ENCODE measurements at places on chromosomes 2 and 18.

- no peak for DNase-seq
Measured at GRCh38 chr2:8547284-8548064, 134.4 kb upstream of the ID2 start.

GRCh38 chr2:234212534-234212933 lies 162.0 kb downstream of the SPP2 start:
- DNase-seq = no peak

- DNase-seq = no peak
Measured at GRCh38 chr2:15271941-15272542, 289.1 kb downstream of the NBAS start.

GRCh38 chr2:133317178-133317577 lies 251.1 kb downstream of the NCKAP5 start:
- no peak for DNase-seq

GRCh38 chr2:173299764-173300163 lies 54.9 kb upstream of the CDCA7 start:
- no peak for DNase-seq

DNA sequence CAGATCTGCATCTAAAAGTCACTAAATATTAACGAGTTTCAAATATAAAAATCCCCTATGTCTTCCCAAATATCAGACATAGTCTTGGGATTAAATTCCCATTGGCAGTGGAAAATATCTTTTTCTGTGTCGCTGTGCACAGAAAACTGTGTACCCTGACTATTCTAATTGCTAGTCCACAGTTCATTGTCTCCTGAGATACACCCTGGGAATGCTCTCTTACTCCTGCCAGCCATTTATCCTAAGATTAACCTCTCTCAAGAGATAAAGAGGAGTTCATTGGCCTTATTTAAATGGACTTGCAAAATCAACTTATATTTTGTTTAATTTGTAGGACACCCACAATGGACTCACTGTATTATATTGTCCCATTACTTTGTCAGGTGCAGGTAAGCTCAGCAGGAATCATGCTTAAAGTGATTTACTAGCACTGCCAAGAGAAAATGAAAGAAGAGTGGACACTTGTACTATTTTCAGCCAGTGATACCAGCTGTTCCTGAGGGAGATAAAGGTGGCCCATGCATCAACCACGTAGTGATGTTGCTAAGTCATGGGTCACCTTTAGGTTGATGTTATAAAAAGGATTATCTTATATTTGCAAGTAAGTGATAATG lies 553.8 kb downstream of the PIK3C3 start:
- DNase-seq = no peak

- DNase-seq = no peak
Measured at GRCh38 chr2:217010173-217010572, 150.3 kb upstream of the TNP1 start.

DNA sequence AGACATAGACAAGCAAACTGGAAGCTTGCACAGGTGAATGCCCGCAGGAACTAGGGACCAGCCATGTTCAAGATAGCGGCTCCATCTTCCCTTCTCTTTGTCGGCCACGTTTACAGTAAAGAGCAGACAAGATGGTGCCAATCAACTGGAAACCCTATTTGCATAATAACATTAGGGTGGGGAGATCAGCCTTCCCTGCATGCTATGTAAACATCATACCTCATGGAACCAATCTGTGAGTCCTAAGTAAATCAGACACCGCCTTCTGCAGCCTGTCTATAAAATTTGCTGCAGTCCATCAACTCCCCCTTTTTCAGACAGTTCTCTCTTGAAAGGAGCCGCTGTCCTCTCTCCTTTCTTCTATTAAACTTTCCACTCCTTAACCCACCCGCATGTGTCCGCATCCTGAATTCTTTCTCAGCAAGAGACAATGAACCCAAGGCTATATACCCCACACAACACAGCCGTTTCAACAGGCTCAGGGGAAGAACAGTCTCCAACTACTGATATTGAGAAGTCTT lies 384.4 kb downstream of the EIPR1 start:
- DNase-seq = no peak

DNA sequence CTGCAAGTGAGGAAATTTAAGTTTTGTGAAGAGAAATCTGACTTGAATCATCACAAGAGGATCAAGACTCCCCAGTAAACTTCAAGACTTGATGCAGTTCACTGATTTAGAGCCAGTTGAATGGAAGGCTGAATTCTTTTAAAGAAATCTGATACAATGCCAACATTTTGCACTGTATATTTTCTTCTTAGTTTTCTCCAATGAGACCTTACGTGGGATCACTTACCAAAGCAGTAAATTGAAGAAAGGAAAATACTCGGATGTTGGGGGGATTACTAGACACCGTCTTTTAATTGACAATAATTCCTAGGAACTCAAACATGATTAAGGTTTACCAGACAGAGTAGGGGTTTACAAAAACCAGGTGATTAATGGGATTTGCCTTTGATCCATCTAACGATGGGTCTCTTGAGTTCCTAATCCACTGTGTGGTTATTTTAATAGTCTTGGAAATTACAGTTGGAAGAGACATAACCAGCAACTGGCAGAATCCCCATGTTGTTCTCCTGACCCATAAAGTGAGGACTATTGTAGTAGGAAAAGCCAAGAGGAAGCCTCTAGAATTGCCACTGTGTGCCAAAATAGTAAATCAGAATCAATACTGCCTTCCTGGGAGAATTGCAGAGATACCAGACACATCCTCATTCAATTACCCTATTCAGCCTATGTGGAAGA lies 354.5 kb downstream of the PID1 start:
- no peak for DNase-seq

GRCh38 chr2:10304458-10305253 lies 2.0 kb downstream of the HPCAL1 start:
- DNase-seq = no peak

DNA sequence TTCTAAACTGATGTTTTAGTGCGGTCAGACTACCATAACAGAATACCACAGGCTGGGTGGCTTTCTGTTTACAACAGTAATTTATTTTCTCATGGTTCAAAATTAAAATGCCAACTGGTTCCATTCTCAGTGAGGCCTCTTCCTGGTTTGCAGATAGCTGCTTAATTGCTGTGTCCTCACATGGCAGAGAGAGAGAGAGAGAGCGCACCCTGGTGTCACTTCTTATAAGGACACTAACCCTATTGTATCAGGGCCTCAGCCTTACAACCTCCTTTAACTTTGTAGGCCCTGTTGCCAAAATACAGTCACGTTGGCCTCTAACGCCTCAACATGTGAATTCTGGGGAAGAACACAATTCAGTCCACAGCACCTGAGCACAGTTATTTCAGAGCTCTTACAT lies 37.5 kb upstream of the ZNF385B start:
- no peak for DNase-seq

DNA sequence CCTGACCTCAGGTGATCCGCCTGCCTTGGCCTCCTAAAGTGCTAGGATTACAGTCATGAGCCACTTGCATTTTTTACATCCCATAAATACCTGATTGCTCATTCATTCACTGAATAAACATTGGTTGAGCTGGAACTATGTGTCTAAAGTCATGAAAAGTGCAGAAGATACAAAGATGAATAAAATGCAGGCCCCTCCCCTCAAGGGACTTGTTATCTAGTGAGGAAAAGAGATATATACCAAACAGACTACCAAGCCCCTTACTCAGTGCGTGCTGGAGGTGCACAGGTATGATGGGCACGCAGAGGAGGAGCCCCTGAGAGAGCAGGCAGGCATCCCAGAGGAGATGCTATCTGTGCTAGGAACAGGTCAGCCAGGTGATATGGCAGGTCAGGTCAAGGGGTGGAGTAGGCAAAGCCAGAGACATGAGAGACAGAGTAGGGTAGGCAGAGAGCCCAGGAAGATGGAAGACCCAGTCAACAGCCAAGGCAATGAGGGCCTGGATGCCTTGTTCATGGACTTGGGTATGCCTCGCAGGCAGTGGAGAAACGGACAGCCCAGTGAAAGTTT lies 7.7 kb downstream of the FHL2 start:
- DNase-seq = peak; percentile 47

DNA sequence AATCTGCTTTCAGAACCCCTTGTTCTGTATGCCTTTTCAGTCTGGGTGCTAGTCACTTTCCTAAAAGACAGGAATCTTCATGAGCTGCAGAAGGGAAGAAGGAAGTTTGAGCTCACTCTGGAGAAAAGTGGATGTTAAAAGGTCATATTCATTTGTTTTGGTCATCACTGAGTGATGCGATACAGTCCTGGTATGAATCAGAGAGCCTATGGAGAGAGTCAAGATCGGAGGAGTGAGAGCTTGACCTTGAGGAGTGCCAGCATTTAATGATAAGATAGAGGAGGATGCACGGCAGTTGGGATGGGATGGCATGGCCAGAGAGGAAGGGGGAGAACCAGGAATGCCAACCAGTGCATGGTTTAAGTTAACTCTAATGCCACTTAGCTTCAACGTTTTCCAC lies 19.6 kb downstream of the USP39 start:
- DNase-seq = no peak

DNA sequence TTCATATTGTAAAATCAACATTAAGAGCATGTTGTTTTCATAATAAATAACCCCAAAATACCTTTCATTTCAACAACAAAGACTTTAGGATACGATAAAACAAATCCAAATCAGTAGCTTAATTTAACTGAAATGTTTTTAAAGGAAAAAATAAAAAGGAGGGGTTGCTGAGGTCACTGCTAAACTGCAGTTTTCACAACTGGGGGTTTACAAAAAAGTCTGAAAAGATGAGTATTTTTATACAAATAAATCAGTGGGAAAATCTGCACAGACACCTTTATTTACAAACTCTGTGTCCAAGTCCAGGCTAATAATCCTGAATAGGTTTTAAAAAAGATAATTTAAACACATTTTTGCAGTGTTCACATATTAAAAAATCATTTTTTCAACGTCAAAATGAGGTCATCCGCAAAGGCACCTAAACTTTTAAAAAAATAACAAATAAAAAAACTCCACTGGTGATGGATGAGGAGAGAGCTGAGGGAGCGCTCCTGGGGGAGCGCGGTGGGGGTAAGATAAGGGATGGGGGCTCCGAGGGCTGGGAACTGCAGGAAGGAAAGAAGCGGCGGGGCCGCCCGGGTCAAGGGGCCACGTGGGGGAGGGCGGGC lies 3.1 kb downstream of the DLX2 start:
- no peak for DNase-seq

- peak; percentile 28 for DNase-seq
Measured at GRCh38 chr2:205712508-205712907, 30.2 kb downstream of the NRP2 start.
